ENCODE measurements at places on chromosomes 7 and 10. TPM values are rescaled to one million over a fixed set of nuclear protein-coding genes. Genes with fewer than 3 reads are reported as not detected.

PYROXD2 gene
- total RNA-seq: 7.0 TPM

VENTX gene
- not detected for total RNA-seq

GNAT3 gene
- total RNA-seq: not detected

TRIL gene
- total RNA-seq: 0.97 TPM

VIPR2 gene
- not detected for total RNA-seq

LIPF gene
- not detected for total RNA-seq

CHN2 gene
- 5.0 TPM for total RNA-seq

PSD gene
- 0.40 TPM for total RNA-seq

HABP2 gene
- total RNA-seq: not detected

PTPN20 gene
- 0.27 TPM for total RNA-seq

CRPPA gene
- total RNA-seq: 2.9 TPM

SH2D4B gene
- not detected for total RNA-seq

TRPV5 gene
- not detected for total RNA-seq

NPC1L1 gene
- total RNA-seq: not detected

LIPJ gene
- 0.09 TPM for total RNA-seq

CPXM2 gene
- 0.42 TPM for total RNA-seq

ADRB1 gene
- total RNA-seq: 0.97 TPM

IPMK gene
- total RNA-seq: 8.1 TPM

LRRTM3 gene
- not detected for total RNA-seq

TAS2R38 gene
- not detected for total RNA-seq

STK31 gene
- 0.44 TPM for total RNA-seq

NKX1-2 gene
- not detected for total RNA-seq

XRCC2 gene
- total RNA-seq: 8.5 TPM

ECHDC3 gene
- 3.7 TPM for total RNA-seq

HBP1 gene
- 50.1 TPM for total RNA-seq

VWC2 gene
- not detected for total RNA-seq

FANK1 gene
- total RNA-seq: 1.4 TPM

WDR86 gene
- not detected for total RNA-seq

OR2A5 gene
- not detected for total RNA-seq

CAPZA2 gene
- 347 TPM for total RNA-seq

CAV1 gene
- total RNA-seq: 1,483 TPM

ANKRD61 gene
- total RNA-seq: 0.35 TPM

VWDE gene
- 0.11 TPM for total RNA-seq

DMBT1 gene
- total RNA-seq: not detected

SLC18A3 gene
- total RNA-seq: not detected

CFAP46 gene
- 0.75 TPM for total RNA-seq

GRB10 gene
- 243 TPM for total RNA-seq

Data from endothelial cell of umbilical vein (primary cell).